ENCODE measurements at places on chromosomes 5 and 9.

- no peak for DNase-seq
Observed at GRCh38 chr5:20497356-20497755, 509.4 kb upstream of the CDH18 start.

DNA sequence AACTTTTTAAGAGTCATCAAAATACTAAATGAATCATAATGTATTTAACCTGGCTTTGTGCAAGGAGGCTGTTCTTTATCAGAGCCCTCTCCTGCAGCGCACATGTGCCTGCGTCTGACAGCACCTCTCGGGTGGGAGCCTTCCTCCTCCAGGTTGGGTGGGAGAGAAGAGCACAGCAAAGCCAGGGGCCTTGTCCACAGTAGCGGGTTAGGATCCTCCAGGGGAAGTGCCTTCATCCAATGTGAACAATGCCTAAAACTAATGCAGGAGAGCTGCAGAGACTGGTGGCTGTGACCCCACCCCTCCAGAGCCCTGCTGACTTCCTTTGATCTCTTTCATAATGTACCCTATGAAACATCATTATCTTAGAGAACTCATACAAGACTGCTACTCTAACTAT lies 10.2 kb downstream of the UBE2QL1 start:
- DNase-seq = no peak

DNA sequence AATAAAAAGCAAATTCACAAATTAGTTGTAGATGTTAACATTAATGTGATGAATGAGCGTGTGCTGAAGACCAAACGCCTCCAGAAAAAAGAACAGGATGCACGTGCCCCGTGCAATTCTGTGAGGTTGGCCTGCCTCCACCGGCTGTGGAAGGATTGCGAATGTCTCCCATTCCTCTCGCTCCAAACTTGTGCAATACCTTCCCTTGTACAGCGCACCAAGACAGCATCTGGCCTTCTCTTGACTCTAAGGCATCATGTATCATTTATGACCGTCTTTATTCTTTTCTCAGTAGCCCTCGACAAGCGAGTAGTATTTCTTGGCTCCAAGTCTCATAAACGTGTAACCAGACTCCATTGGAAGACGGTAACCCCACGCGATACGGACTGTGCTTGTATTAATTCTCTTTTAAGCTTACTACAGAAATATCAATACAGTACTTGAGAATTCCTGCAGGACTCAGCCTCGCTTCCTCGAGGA lies 1.5 kb upstream of the TESK1 start:
- DNase-seq = no peak

GRCh38 chr5:151285683-151286082 lies 17.9 kb downstream of the SLC36A3 start:
- DNase-seq = no peak

- DNase-seq = no peak
Observed at GRCh38 chr5:150311015-150311692, 8.4 kb upstream of the ARSI start.

DNA sequence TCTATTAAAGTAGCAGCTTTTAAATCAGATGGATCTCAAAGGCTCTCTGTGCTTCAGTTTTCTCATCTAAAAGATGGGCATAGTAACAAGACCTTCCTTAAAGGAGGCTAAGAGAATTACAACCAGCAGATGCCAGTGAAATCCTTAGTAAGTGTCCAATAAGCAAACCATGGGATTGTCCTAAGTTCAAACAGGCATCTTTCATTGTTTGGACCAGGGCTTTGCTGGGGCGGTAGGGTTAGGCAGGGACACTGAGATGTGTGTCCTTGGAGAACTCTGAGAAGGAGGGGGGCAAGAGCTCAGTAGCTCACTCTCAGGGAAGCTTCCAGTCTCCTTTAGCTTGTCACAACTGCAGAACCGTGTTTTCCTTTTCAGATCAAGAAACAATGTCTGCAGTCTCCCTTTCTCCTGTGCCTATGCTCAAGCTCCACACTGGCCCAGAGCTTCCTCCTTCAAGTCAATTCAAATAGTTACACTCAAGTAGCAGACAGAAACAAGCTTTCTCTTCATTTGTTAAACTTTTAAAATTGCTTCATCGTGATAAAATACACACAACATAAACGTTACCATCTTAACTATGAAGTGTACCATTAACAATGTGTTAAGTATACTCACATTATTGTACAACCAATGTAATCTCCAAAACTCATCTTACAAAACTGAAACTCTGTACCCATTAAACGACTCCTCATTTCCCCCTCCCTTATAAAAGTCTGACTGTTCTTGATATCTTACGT lies 216.2 kb downstream of the PIK3R1 start:
- no peak for DNase-seq

DNA sequence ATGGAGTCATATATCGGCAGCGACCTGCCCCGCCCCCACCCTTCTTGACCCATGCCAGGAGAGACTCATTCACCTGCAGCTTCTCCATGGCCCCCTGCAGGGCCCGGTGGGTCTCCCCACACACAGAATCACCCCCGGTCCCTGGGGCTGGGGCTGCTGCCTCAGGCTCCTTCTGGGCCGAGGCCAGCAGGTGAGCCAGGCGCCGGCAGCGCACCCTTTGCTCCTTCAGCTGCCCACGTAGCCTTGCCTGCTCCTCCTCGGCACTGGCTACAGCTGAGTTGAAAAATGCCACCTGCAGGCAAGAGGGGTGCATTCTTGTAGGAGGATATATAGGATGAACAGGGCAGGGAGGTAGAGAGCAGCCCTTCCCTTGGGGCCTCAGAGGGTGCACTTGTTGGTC lies 17.9 kb downstream of the GOLGA2 start:
- DNase-seq = no peak

DNA sequence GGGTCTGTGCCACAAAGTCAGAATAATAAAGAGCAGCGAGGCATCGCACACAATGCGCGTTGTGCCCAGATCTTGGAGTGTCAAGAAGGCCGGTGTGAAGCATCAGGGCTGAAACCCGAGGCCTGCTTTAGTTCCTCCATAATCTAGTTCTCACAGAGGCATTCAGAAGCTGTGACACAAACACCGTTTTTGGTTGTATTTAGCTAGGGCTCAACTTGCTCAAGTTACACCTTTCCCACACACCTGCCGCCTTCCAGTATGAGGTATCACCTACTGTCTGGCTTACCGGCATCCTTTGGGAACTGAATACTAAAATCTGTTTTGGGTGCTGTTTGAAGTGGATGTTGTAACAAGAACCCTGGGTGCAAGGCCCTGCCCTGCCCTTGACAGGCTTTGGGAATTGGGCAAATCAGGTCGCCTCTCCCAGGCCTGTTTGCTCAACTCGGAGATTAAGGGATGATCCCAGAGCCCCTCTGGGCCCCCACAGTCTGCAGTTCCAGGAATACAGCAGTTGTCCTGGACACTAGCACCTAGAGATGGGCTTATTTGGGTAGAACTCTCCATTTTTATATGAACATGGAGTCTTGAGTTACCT lies 27.0 kb downstream of the SLC25A25 start:
- no peak for DNase-seq

GRCh38 chr5:9617221-9617620 lies 12.9 kb downstream of the TAS2R1 start:
- no peak for DNase-seq

- DNase-seq = no peak
Observed at GRCh38 chr5:143337946-143338345, 65.5 kb downstream of the NR3C1 start.

- DNase-seq = no peak
Observed at GRCh38 chr5:7795306-7795705, 55.6 kb downstream of the CFAP90 start.

- no peak for DNase-seq
Observed at GRCh38 chr9:112233769-112234168, 58.7 kb upstream of the SUSD1 start.

GRCh38 chr5:73189871-73190376 lies 16.9 kb downstream of the TMEM174 start:
- no peak for DNase-seq

GRCh38 chr9:100419166-100419565 lies 7.8 kb upstream of the MSANTD3 start:
- no peak for DNase-seq

DNA sequence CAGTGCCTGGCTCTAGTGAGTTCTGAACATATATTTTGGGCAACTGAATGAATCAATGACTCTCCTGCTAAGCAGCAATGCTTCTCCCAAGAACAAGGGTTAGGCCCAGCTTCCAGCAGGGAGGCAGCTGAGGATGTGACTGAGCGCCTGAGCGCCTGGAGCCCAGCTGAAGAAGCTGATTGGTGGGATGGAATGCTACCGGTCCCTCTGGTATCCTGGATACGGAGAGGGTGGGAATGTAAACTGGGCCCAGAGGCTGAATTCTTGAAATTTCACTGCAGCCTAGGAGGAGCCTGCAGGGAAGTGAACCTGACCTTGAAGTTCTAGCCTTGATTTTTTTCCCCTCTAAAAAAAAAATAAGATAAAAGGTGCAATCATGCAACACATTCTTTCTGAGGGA lies 43.2 kb downstream of the WWC1 start:
- DNase-seq = no peak

DNA sequence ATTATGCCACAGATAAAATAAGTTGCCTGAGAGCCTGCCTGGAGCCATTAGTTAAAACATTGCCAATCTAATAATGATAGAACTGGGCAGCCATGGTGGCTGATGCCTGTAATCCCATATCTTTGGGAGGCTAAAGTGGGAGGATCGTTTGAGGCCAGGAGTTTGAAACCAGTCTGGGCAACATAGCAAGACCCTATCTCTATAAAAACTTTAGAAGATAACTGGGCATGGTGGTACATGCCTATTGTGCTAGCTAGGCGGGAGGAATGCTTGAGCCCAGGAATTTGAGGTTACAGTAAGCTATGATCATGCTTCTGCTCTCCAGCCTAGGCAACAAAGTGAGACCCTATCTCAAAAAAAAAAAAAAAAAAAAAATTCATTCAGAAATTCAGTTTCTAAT lies 52.6 kb downstream of the RAI14 start:
- no peak for DNase-seq

DNA sequence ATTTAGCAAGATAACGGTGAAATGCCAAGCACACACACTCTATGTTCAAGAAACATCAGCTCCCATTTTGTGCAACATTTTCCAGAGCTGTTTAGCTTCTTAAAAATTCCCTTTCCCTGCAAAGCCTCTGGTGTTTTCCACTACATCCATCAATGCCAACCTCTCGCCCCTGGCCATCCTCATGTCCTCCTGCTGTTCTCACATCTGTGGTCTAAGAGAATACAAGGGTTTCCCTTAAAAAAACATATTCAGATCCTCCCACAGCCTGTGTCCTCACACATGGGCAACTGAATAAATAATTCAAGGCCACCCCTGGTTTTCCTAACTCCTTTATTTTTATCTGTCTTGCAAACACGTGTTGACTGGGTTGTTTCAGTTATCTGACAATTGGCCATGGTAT lies 70.3 kb downstream of the PAPPA start:
- no peak for DNase-seq

DNA sequence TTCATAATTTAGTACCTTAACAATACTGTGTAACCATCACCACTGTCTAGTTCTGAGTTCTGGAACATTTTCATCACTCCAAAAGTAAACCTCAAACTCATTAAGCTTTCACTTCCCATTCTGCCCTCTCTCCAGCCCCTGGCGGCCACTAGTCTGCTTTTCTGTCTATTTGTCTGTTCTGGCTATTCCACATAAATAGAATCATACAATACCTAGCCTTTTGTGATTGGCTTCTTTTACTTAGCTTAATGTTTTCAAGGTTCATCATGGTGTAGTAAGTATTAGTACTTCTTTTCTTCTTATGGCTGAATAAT lies 138.7 kb downstream of the RAPGEF6 start:
- DNase-seq = no peak

DNA sequence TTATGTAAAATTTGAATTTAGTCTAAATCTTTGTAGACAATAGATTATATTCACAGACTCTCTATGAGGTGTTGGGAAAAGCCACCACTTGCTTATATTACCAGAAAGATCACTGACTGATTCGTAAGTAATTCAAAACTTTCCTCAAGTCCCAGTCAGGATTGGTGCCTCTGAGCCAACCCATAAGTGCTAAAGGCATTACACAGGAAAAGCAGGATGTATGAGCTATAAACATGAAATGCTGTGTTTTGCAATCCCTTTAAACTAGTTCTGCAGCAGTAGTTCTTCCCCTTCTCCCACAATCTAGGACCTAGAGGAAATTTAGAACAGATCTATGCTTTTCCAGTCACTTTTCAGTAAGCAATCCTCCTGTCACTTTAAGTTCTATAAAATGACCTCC lies 48.0 kb downstream of the SHLD3 start:
- no peak for DNase-seq

DNA sequence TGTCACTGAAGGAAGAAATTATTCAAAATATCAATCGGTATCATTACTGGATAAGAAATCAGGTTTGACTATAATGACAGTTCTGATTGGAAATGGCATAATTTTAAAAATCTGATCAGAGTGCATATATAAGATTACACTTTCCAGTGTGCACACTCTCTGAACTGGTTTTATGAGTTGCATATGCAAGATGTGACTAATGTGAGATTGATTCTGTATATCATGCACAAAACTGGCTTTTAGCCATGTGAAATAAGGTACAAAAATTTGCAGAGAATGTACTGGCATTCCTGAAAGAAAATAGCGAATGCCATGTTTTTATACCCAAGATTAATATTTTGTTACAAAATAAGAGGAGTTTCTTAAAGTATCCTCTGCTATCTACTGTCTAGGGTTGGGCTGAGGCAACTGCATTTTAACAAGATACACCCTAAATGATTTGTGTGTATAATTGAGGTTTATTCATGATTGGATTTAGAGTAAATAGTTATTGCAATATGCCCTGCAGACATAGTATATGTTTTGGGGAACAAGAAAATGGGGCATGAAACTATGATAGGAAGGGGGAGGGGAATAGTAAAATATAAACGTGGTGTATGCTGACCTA lies 70.7 kb downstream of the LNPEP start:
- no peak for DNase-seq

DNA sequence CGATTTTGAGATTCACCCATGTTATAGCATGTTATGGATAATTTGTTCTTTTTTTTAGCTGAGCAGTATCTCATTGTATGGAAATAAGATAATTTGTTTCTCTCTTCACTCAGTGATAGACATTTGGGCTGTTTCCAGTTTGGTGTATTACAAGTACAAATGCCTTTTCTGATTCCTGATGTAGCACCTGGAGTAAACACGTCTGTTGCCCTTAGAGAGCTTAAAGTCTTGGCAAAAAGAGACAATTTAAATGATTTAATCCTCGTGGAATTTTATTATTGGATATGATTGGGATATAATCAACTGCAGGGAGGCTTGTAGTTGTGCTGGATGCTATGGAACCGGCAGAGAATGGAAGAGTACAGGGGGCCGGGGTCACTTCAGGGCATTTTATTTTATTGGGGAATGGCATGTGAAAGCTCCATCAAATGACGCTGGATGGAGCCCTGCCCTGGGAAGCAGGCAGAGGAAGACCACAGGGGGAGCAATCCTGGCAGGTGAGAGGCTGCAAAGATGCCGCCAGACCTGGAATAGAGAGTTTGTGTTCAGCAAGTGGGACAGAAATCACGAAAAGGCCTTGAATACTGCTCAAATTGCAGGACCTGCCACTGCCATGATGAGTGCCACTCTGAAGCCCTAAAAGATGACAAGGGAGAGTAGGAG lies 31.0 kb upstream of the TGFBI start:
- DNase-seq = no peak

GRCh38 chr9:31606678-31607077 lies 777.8 kb upstream of the ACO1 start:
- DNase-seq = no peak

Measured in stimulated activated CD4-positive, alpha-beta T cell treated with anti-CD3 and anti-CD28 coated beads, Interleukin-12 subunit alpha, Interleukin-12 subunit beta, amount 100 ng/mL, for 24 hours (primary cell).